Smooth muscle cell of the brain vasculature (primary cell): ENCODE measurements at places on chromosomes 1 and 21.
A peak's percentile ranks its signal among the peaks of the same experiment; 100 is the strongest.

- DNase-seq: no peak
Measured at GRCh38 chr1:104648269-104648691, 898.6 kb downstream of the AMY1C start.

DNA sequence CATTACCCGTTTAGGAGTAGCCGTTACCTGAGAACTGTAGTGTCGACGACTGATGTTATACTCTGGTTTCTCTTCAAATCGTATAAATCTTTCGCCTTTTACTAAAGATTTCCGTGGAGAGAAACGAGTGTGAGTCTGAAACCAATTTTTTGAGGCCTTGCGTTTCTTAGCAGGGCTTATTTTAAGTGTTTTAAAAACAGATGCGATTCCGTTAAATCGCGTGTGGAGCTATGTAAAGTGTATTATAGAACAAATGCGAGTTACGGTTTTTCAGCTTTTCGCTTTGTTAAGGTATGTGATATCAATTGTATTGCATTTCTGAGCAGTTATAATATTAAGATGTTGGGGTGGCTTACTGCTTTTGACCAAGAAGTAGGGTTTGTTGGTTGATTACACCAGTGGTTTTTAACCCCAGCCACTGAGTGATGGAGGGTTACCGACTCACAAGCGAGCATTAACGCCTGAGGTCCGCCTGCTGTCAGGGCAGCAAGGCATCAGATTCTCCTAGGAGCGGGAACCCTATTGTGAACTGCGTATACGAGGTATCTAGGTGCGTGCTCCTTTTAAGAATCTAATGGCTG, 18.0 kb downstream of the KIAA2013 start:
- DNase-seq: peak; percentile 84

- DNase-seq: no peak
Measured at GRCh38 chr1:218383681-218384080, 38.5 kb downstream of the TGFB2 start.

DNA sequence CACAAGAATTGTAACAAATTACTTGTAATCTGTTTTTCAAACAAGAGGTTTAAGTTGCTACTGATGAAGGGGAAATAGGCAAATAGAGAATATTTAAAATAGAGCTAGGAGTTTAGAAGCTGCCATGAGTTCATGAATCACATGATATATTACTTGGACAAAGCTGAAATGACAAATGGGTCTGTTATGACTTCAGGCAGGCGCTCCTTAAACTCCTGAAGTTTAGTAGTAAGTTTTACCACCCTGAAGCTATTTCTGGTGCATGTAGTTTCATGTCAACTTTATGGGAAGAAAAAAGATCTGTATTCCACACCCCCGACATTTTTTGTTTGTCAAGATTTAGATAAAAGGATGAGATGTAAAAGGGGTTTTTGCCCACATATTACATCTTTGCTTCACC, 58.5 kb downstream of the PLA2G4A start:
- DNase-seq: no peak

DNA sequence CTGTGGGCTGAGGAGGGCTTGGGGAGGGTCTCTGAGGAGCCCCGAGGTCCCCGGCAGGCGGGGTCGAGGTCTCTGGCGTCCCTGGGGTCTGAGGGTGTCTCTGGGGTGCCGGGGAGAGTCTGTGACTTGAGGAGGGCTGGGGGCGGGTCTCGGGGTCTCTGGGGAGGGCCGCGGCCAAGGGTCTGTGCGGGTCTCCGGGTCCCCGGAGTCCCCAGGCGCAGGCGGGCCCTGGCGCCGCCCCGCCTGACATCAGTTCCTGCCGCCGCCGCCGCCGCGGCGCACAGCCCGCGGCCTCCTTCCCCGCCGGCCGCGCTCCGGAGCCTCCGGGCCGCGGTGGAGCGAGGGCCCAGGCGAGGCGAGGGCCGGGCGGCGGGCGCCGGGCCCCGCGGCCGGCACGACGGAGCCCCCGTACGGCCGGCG, at the start of gene PLEKHM2:
Gene PLEKHM2 (plus strand): TSS at position 279 of the 420 bp plus-strand sequence. CDS start 239 bp downstream, outside the sequence.
- no peak for DNase-seq

GRCh38 chr1:56709269-56709880, 64.3 kb downstream of the PRKAA2 start:
- peak; percentile 56 for DNase-seq

DNA sequence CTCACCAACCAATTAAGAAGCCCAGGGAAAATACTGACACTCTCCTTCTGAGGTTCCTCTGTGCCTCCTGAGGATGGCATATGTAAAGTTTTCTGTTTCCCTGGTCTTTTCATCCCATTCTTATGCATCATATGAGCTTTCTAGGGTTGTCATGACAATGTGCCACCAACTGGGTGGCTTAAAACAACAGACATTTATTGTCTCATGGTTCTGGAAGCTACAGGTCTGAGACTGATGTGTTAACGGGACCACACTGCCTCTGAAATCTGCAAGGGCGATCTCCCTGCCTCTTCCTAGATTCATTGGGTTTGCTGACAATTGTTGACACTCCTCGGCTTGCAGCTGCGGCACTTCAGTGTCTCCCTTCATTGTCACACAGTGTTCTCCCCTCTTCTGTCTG, 308.4 kb downstream of the RGS7 start:
- no peak for DNase-seq

GRCh38 chr1:172967936-172968335, 82.8 kb downstream of the TNFSF18 start:
- no peak for DNase-seq

- DNase-seq: no peak
Measured at GRCh38 chr21:39217356-39218081, 34.3 kb upstream of the PSMG1 start.

DNA sequence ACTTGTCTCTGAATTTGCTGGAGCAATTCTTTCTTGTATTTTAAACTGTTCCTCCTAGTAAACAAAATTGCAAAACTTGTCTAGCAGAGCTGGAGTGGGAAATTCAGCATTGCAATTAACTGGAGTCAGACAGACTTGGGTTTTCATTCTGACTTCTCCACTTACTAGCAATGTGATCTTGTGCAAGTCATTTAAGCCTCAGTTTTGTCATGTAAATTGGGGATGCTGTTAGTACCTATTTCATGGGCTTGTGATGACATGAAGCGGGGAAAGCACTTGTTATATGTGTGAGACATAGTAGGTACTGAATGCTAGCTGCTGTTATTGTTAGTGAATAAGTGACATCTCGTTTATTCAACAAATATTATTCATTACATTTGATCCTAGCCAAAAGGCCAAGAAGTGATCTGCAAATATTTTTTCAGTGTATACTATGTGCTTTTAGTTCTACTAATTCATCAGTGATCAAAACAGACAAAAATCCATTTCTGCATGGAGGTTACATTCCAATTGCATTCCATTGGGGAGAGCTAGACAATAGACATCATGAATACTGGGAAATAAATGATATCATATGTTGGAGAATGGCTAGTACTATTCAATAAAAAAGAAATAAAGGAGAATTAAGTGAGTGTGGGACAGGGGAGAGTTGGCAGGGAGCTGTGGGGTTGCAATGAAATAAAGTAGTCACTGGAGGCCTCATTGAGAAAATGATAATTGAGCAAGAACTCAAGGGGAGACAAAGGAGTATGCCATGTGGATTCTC, 47.1 kb downstream of the CACHD1 start:
- no peak for DNase-seq

- no peak for DNase-seq
Measured at GRCh38 chr1:61080413-61081143, 1.8 kb upstream of the NFIA start.

DNA sequence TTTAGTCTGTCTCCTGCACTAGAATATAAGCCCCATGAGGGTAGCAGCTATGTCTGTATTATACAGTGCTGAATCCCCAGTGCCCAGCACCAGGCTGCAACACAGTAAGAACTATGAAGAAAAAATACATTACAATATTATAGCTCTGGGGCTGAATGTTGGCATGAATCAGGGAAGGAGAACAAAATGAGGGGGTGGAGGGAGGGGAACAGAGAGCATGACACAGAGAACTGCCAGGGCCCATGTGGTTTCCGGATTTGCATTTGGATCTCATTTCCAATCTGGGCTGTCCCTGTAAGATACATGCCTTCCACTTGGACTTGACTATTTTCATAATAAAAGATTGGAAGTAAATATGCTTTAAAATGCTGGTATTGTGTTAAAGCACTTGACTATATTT, 35.8 kb downstream of the C1orf198 start:
- DNase-seq: no peak
